ENCODE measurements at places on chromosomes 13 and 19.

DNA sequence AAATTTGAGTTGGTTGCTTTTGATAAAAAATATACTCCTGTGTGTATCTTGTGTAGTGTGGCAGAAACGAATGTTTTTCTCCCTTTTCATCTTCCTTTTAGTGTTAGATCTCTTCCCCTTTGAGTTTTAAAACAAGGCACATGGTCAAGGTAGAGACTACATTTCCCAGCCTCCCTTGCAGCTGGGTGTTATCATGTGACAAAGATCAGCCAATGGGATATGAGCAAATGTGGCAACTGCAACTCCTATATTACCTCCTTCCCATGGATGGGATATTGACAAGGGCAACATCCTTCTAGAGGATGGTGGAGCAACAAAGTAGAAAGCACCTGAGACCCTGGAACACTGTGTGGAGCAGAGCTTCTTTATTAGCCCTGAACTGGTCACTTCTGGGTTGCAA is 42.4 kb downstream of the ADGRE3 start:
- no peak for DNase-seq

DNA sequence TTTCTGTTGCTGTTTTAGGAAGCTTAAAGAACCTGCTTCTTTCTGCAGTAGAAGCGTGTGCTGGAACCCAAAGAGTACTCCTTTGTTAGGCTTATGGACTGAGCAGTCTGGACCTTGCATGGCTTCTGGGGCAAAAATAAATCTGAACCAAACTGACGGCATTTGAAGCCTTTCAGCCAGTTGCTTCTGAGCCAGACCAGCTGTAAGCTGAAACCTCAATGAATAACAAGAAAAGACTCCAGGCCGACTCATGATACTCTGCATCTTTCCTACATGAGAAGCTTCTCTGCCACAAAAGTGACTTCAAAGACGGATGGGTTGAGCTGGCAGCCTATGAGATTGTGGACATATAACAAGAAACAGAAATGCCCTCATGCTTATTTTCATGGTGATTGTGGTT is 103.1 kb downstream of the TNFRSF19 start:
- DNase-seq, result peak; percentile 71

- DNase-seq, result no peak
These were observed 2.2 kb upstream of the VSTM2B start for GRCh38 chr19:29523568-29523967.

- no peak for DNase-seq
These were observed 94.3 kb downstream of the INSR start for GRCh38 chr19:7199613-7200533.

DNA sequence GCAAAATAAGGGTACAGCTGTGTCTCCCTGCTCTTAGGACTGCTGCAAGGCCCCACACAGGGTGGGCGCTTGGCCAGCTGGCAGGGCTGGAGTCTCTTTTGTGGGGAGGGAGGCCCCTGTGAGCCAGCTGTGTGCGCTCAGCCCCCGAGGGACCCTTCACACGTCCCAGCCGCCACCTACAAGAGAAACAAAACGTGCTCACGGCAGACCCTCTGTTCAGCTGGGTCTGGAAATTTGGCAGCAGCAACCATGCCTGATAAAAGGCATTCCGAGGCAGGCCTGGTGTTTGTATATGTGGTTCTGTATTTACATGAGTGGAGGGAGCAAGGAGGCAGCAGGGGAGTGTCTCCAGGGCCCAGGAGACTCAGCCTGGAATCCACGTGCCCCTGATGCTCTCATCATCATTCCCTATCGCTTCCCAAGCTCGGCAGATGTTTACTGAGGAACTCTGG is 49.7 kb downstream of the CRTC1 start:
- DNase-seq, result peak; percentile 24

DNA sequence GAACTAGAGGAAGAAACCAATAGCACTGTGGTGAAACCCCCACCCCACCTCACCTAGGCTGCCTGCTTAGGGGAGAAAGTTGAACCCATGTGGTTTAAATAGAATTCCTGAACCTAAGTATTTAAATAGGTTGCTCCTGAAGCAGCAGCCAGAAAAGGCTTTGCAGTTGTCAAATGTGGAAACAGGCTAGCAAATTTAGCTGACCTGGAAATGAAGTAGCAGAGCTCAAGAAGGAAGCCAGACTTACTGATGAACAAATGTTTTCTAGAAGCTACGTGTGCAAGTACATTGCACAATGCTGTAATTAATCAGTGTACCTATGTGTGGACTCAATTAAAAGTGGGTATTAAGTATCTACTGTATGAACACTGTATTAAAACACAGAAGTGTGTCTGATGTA is 61.3 kb downstream of the SCEL start:
- no peak for DNase-seq

- no peak for DNase-seq
These were observed 1396.1 kb upstream of the MIR17HG start for GRCh38 chr13:89951341-89951740.

DNA sequence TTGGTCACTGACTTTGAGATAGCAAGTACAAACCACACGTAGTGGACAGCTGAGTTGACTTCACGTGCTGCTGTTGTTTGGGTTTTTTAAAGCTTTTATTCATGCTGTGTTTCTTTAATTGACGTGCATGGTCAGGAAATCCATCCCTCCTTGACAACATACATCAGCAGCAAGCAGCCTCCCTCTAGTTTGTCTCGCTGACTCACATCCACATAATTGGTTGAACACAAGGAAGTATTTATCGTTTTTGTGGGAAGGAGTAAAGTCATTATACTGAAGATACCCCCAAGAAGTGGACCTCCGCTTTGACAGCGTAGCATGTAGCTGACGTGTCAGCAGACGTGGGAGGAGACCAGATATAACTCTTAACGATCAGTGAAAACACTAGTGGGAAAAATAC is 355.8 kb downstream of the MYO16 start:
- no peak for DNase-seq

- no peak for DNase-seq
These were observed 7.5 kb downstream of the ZNF440 start for GRCh38 chr19:11821474-11822109.

DNA sequence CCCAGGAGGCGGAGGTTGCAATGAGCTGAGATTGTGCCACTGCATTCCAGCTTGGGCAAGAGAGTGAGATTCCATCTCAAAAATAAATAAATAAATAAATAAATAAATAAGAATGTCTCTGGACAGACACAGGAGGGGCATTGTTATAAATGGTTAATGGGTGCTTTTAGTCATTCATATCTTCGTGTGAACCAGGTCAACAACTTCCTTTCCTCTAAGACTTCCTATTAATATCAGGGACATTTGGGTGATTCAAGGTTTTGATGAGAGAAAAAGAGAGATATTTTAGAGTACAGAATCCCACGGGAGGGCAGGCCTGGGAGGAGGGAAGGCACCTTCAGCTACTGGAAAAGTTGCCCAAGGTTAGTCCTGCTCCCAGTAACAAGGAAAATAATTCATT is 23.9 kb downstream of the DHRS12 start:
- no peak for DNase-seq

GRCh38 chr13:99418103-99418842 is 83.0 kb upstream of the TM9SF2 start:
- no peak for DNase-seq

GRCh38 chr13:87129602-87130300 is 541.4 kb upstream of the SLITRK5 start:
- no peak for DNase-seq

- no peak for DNase-seq
These were observed 9.6 kb upstream of the SLC15A1 start for GRCh38 chr13:98761986-98762616.

GRCh38 chr19:11882606-11883005 is 5.0 kb upstream of the ZNF69 start:
- DNase-seq, result no peak

DNA sequence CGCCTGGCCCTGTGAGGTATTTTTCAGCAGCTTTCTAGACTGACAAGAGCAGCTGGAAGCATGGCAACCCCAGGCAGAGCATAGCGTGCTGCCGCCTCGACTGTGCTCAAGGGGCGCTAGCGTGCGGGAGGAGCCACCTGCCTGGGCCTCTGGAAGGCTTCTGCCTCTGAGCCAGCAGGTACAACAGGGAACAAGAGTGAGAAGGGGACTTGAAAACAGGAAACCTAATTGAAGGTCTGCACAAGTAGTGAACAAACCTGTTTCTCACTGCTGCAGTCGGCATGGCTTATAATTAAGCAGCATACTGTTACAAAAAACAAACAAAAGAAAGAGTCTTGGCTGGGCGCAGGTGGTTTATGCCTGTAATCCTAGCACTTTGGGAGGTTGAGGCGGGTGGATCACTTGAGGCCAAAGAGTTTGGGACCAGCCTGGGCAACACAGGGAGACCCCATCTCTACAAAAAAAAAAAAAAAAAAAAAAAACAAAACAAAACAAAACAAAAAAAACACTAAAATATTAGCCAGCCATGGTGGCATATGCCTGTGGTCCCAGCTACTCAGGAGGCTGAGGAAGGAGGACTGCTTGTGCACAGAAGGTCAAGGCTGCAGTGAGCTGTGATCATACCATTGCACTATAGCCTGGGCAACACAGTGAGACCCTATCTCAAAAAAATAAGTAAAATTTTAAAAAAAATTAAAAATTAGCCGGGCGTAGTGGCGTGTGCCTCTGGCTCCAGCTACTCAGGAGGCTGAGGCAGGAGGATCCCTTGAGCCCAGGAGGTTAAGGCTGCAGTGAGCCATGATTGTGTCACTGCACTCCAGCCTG is 12.6 kb upstream of the GARRE1 start:
- no peak for DNase-seq

DNA sequence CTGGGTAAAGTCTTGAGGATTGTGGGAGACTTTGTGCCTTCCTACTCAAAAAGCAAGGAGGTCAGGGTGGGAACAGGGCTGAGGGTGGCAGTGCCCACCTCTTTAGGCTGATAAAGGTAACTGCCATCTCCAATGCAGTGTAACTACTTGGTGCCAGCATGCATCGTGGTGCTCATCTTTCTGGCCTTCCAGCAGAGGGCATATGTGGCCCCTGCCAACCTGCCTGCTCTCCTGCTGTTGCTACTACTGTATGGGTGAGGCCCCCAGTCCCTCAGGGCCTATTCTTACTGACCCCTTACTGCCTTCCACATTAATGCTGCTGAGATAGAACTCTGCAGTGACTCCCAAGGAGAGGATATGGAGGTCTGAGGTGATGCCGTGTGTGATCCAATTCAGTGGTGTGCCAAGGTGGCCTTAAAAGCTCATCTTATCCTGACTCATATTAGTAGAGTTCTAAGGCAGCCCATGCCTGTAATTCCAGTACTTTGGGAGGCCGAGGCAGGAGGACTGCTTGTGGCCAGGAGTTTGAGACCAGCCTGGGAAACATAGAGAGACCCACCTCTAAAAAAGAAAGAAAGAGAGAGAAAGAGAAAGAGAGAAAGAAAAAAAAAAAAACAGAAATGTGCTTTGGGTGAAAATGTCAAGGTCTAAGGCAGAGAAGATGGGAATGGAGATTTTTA is 9.7 kb upstream of the ARHGAP45 start:
- peak; percentile 30 for DNase-seq

DNA sequence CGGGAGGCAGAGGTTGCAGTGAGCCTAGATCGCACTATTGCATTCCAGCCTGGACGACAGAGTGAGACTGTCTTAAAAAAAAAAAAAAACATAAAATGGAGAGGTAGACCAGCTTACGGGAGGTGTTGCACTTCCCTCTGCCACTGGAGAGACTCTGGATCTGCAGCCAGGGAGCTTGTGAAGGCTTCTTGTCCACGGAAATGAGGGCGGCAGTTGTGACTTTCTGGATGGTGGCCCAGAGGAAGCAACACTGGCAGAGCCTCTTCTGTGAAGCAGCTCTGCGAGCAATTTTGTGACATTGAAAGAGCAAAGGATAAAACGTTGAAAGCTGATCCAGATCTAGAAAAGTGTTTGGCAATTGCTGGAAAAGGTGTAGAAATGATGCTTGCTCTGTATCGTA is 10.4 kb downstream of the SPINT2 start:
- no peak for DNase-seq

DNA sequence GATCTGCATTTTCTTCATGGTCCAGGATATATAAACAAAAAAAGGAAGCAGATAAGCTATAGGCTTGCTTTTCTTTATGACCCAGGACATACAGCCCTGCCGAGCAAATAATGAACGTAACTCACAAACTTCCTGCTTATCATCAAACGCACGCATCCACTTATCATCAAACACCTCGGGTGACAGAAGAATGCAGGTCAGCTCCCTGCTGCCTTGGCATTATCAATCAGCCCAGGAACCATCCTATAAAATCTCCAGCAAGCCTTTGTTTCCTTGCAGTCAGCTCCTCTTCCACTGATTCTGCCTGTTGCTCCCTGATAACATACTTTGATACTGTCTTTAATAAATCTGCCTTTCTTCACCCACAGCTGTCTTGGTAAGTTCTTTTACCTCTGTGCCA is 5.3 kb upstream of the ZNF583 start:
- DNase-seq, result no peak

DNA sequence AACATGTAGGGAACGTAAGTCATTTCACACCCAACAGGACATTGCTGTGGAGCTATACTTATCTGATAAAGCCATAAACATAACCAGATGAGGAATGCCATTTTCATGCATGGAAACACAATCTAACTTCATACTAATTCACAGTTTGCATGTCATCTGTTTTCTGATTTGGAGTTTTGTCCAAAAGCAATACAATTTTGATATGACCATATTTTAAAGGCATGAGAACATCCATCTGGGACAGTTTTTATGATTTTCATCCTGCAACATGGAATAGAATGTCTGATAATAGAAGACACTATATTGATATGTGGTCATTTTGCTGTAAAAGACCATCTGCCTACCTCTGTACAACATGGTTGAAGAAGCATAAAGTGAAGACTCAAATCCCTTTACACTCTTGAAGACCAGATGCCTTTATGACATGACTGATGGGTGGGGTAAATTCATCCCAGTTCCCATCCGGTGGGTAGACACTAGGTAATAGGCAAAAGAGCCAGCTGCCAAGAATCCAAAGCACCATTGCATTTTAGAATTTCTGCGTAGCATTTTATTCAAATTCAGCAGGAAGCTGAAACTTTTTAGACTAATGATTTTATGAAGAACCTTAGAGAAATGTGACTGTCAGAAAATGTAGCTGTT is 309.8 kb downstream of the LMO7 start:
- DNase-seq, result no peak

DNA sequence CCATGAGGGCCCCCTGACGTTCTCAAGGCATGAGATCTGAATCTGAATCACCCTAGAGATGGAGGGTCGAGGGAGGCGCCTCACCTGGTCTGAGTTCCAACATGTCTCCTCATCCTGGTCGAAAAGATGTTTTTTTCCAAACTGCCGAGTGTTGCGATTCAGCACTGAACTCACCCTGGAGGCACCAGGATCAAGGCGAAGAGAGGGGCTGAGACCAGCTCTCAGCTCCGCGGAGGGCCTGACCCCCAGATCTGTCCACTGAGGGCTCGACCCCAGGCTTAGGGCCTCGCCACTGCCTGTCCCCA is 555 bp downstream of the NR2C2AP start:
- DNase-seq, result no peak

GRCh38 chr19:42285988-42286348 is 16.0 kb upstream of the PRR19 start:
- no peak for DNase-seq

- DNase-seq, result no peak
These were observed 665 bp downstream of the ZNF347 start for GRCh38 chr19:53158119-53158656.

Measured in fibroblast of skin of left biceps (primary cell).